Smooth muscle cell of trachea (primary cell): ENCODE measurements at places on chromosomes 1 and 21. TPM values are rescaled to one million over a fixed set of nuclear protein-coding genes. Genes with fewer than 3 reads are reported as not detected.

The PDE9A gene
- total RNA-seq = 0.15 and 0.50 TPM in 2 replicates

The FAAH gene
- 0.15 and 1.8 TPM in 2 replicates for total RNA-seq

The COL11A1 gene
- total RNA-seq = 2.5 and 3.3 TPM in 2 replicates

The CFAP45 gene
- 1.0 and 1.3 TPM in 2 replicates for total RNA-seq

The ZNF648 gene
- total RNA-seq = not detected in 2 replicates

The OLFML2B gene
- 7.1 and 31.3 TPM in 2 replicates for total RNA-seq

The KDF1 gene
- not detected in 2 replicates for total RNA-seq

The NECTIN4 gene
- total RNA-seq = under 0.01 and 0.17 TPM in 2 replicates

The GPR37L1 gene
- total RNA-seq = not detected in 2 replicates

The C1orf141 gene
- total RNA-seq = under 0.01 TPM in 1 of 2 replicates, not detected in the other

The FCRL4 gene
- not detected in 2 replicates for total RNA-seq

The GBP7 gene
- total RNA-seq = not detected in 2 replicates

The COL6A1 gene
- 1,502 and 2,913 TPM in 2 replicates for total RNA-seq

The MFSD2A gene
- 0.58 and 4.1 TPM in 2 replicates for total RNA-seq

The NUF2 gene
- total RNA-seq = 3.5 and 29.7 TPM in 2 replicates

The TEKT2 gene
- 0.15 and 0.33 TPM in 2 replicates for total RNA-seq

The CAMK2N1 gene
- 36.7 and 48.4 TPM in 2 replicates for total RNA-seq

The SMPDL3B gene
- total RNA-seq = 0.17 TPM in 1 of 2 replicates, not detected in the other

The KCNN3 gene
- under 0.01 TPM in 2 replicates for total RNA-seq

The SPAG17 gene
- total RNA-seq = under 0.01 TPM in 1 of 2 replicates, not detected in the other

The FNDC5 gene
- 0.87 and 3.6 TPM in 2 replicates for total RNA-seq

The LRRC3 gene
- 0.44 and 0.66 TPM in 2 replicates for total RNA-seq

The TMOD4 gene
- 0.17 and 0.29 TPM in 2 replicates for total RNA-seq

The MAN1C1 gene
- 4.7 and 12.1 TPM in 2 replicates for total RNA-seq
